ENCODE measurements at places on chromosomes 16 and 17. TPM values are rescaled to one million over a fixed set of nuclear protein-coding genes. Genes with fewer than 3 reads are reported as not detected.

Gene CBFB
- 67.9 TPM for polyA plus RNA-seq

Gene WNT3
- polyA plus RNA-seq, result 2.3 TPM

Gene KCNH6
- polyA plus RNA-seq, result 2.5 TPM

Gene TAC4
- polyA plus RNA-seq, result not detected

Gene MTHFSD
- 24.5 TPM for polyA plus RNA-seq

Gene NPTX1
- polyA plus RNA-seq, result 1.4 TPM

Gene NIP7
- 30.9 TPM for polyA plus RNA-seq

Gene COPS3
- 75.8 TPM for polyA plus RNA-seq

Gene CLDN6
- polyA plus RNA-seq, result 44.7 TPM

Gene CCL22
- 0.06 TPM for polyA plus RNA-seq

Gene HSD17B1
- 6.2 TPM for polyA plus RNA-seq

Gene ETV4
- polyA plus RNA-seq, result 43.7 TPM

Gene OR1D5
- not detected for polyA plus RNA-seq

Gene CRHR1
- 0.19 TPM for polyA plus RNA-seq

Gene MPP2
- 7.4 TPM for polyA plus RNA-seq

Gene ABCA5
- polyA plus RNA-seq, result 33.0 TPM

Gene NECAB2
- polyA plus RNA-seq, result 3.3 TPM

Gene DLG4
- 39.7 TPM for polyA plus RNA-seq

Gene C17orf100
- polyA plus RNA-seq, result 11.0 TPM

Gene SCGB1C2
- polyA plus RNA-seq, result 1.6 TPM

Data from renal pelvis (tissue), 12 donors.